ENCODE measurements at places on chromosomes 3 and 15.

GRCh38 chr3:112395181-112395895, 62.4 kb downstream of the CD200 start:
- DNase-seq, result no peak

- DNase-seq, result no peak
Measured at GRCh38 chr3:195446359-195446758, 3.5 kb upstream of the ACAP2 start.

GRCh38 chr15:74584779-74585178, 30.9 kb upstream of the CLK3 start:
- no peak for DNase-seq

GRCh38 chr15:78808550-78808949, 2.7 kb downstream of the ADAMTS7 start:
- peak; percentile 15 for DNase-seq

GRCh38 chr3:71723452-71724170, 1.6 kb downstream of the EIF4E3 start:
- peak; percentile 77 for DNase-seq

All from CD4-positive, alpha-beta T cell treated with Interleukin-10 for 1 hour (primary cell).